ENCODE measurements at places on chromosomes 3 and 15.
A peak's percentile ranks its signal among the peaks of the same experiment; 100 is the strongest.

DNA sequence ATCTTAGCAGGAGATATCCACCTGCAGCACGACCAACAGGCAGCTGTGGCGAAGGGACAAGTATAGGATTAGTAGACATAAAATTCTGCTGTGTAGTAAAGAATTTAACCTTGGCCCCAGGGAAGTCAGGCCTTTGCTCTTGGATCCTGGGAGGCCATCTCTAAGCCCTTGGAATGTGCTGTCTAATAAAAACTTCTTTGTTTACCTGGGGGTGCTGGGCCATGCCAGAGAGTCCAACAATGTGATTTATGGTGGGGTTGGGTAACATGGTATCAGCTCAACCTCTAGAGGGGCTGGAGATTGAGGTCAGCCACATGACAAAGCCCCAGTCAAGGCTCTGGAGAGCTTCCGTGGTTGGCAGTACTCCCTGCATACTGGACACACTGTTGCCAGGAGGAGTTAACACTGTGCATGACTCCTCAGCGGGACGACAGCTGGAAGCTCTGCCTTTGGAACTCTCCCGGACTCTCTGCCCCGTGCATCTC is 52.4 kb downstream of the HEG1 start:
- DNase-seq = no peak

- no peak for DNase-seq
Measured at GRCh38 chr3:168850109-168850508, 754.4 kb upstream of the GOLIM4 start.

DNA sequence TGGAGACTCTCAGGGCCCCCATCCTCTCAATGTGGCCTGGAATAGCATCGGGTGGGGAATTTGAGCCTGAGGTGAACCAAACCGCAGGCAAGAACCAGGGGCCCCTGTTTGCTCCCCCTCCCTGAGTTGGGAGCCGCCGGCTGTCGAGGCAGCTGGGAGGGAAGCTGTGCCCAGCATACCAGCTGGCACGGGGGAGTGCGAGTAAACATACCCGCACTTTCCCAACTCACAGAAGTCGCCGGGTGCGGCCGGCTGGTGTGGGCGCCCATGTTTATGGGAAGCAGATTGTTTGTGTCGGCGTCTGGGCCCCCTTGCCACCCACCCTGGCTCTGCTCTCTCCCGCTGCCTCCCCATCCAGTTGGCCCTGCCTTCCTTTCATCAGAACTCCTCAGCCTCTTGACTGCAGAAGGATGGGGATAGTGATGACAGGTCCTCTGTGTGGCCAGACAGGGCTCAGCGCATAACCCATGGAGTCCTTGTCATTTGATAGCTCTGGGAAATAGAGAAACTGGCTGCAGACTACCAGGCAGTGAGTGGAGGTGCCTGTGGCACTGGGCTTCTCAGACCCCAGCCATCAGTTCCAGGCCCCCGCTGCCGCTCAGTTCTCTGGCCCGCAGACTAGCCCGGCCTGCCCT is 60.4 kb downstream of the CACNA2D2 start:
- no peak for DNase-seq

DNA sequence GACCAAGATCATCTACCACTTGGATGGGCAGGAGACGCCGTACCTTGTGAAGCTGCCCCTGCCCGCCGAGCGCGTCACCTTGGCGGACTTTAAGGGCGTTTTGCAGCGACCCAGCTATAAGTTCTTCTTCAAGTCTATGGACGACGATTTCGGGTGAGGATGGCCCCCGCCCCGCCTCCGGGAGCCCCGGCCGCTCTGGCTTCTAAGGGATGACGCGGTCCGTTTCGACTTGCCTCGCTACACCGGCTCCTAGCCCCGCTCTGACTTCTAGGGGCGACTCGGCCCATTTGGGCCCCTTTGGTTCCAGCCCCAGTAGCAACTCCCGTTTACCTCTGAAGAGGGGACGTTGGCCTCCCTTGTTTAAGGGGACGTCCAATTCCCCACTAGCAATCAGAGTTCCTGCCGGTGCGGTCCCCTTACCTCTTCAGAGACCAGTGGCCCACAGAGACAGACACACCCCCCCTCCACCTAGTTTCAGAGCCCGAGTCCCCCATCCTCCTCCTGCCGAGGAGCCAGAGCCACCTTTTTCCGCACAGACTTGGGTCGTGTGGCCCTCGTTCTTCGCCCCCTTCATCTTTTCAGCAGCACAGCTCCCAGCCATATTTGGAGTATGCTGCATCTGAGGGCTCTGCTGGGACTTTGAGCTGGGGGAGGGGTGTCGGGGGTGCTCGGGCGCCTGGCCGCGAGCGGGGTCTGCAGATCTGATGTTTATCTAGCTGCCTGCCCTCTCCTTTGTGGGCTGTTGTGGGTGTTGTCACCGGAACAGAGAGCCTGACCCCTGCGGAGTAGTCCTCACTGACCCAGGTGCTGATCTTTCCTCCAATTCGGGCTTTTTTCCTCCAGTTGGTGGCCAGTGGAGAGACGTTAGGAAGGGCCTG is 706 bp downstream of the DVL3 start:
- DNase-seq = peak; percentile 53

DNA sequence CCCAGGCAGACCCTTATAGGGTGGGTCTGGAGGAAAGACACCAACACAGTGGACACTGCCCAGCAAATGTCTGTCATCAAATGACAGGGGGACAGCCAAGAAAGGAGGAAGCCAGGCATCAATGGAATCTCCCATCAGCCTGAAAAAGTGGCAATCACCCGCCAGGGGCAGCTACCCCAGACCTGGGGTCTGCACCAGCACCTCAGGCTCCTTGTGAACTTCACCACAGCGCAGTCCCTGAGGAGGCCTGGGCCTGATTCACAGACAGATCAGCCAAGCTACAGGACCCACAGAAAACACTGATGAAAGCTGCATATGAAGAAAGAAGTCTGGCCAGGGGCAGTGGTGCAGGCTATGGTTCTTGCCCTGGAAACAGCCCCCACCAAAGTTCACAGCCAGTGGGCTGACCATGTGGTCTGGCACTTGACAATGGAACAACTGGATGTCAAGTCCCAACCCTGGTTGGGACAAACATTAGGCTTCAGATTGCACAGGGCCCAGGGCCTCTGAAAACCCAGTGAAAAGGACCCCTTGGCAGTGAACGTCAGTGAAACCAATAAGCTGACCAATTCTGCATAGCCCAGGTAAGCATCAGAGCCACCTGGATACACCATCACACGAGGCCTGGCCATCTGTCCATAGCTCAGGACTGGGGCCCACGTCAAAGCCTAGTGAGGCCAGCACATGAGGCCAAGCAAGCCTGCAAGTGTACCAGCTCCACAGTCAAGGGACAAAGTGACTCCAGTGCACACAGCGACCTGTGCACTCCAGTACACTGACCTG is 29.1 kb downstream of the ALS2CL start:
- no peak for DNase-seq
